Ecto neural progenitor cell (in vitro differentiated cells): ENCODE measurements at places on chromosomes 13 and 19.
A peak's percentile ranks its signal among the peaks of the same experiment; 100 is the strongest.

GRCh38 chr13:46403851-46404732, 17.0 kb upstream of the RUBCNL start:
- DNase-seq = no peak

GRCh38 chr13:78323848-78324247, 279.5 kb downstream of the POU4F1 start:
- no peak for DNase-seq

DNA sequence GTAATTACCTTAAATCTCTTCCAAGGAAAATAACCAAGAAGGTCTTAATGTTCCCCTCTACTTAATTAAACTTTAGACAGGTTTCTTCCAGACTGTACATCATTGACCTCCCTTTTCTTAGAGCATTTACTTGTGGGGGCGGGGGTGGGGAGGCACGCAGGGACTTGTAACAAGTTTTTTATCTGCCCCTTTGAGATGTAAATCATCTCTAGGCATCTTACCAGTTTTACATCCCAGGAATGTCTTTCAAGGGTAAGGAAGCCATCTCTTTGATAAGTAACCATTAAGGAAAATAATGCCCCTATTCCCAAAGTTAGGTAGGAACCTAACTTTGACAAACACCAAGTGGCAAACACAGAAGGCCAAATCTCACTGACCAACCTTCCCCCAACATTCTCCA, 528.6 kb downstream of the SUCLA2 start:
- no peak for DNase-seq

- DNase-seq = peak; percentile 57
Observed at GRCh38 chr13:89695343-89696257, 1651.9 kb upstream of the MIR17HG start.

GRCh38 chr19:18274781-18275356, 617 bp upstream of the IQCN start:
- DNase-seq = no peak

- no peak for DNase-seq
Observed at GRCh38 chr13:47135800-47136503, 239.1 kb upstream of the HTR2A start.

- no peak for DNase-seq
Observed at GRCh38 chr19:40567750-40568494, 8.8 kb upstream of the SHKBP1 start.

- no peak for DNase-seq
Observed at GRCh38 chr13:90253806-90254205, 1093.7 kb upstream of the MIR17HG start.
